ENCODE measurements at places on chromosomes 4 and X.

DNA sequence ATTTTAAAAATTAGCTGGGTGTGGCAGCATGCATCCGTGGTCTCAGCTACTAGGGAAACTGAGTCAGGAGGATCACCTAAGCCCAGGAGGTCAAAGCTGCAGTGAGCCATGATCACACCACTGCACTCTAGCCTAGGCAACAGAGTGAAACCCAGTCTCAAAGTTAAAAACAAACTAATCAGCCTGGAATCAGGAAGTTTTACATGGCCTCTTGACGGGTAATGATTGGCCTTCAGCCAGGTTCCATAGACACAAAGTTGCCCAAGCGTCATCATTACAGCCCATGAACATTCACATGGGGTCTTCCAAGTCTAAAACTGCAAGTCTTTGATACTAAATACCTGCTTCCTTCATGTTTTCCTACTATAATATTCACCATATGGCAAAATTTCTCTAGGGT, 10.0 kb upstream of the RGN start:
- no peak for DNase-seq

GRCh38 chr4:138999666-139000065, 15.9 kb upstream of the NOCT start:
- DNase-seq, result no peak

DNA sequence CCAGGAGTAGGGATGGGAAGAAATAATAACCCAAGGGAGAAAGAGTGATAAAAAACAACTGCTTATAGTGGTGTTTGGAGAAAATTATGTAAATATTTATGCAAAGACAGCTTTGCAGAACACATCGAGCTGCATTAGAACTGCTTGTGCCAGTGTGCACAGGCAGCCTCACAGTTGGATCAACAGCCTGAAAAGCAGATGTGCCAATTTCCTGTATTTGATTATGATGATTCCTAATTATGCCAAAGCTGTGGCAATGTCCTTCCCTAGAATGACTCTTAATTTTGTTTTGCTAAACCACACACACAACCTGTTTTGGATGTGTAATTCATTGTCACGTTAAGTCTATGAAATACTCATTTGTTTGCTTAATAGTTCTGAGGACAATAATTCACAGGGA, 30.6 kb upstream of the ANTXR2 start:
- DNase-seq, result no peak

DNA sequence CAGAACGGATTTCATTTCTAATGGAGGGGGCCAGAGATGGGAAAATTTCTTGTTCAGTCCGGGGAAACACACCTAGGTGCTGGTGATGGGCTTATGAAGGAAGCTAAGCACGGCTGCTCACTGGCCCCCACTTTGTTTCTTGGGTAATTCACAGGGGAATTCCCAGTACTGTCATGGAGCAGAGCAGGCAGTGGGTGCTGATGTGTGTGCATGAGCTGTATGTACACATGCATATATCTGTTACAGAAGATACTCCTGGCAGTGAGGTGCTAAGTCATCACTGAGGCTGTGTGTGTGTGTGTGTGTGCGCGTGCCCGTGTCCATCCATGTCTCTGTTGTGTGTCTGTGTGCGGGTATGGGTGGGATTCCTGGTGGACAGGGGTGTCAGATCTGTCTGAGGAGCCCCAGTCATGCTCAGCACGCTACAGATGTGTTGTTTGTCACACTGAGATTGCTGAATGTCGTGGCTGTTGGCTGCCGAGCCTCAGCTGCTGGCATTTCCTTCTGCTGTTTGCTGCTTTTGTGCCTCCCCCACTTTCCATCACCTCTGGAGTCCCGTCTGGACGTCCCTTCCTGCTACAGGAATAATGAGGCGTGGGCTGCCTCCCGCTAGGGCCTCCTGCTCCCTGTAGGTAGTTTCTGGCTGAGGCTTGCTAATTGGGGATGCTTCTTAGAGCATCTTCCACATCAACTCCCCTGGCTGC, 53.3 kb downstream of the JADE1 start:
- DNase-seq, result no peak

GRCh38 chrX:69197690-69198089, 32.4 kb upstream of the PJA1 start:
- DNase-seq, result no peak

- DNase-seq, result no peak
Observed at GRCh38 chr4:20026456-20026855, 225.2 kb upstream of the SLIT2 start.

DNA sequence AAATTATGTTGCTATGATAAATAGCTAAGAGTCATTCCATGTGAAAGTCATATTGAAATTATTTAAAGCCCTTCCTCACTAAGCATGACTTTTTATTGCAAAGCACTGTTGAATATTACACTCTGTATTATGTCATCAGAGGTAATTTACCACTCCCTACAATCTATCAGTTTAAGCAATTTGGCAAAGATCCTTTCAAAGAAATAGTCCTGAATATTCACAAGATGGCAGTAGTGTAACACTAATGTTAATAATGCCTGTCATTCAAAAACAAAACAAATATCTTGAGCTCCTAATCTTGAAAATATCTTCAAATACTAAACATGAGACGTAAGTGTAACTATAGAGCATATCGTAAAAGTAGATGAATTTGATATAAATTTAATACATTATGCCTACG, 208.6 kb upstream of the TECRL start:
- no peak for DNase-seq

DNA sequence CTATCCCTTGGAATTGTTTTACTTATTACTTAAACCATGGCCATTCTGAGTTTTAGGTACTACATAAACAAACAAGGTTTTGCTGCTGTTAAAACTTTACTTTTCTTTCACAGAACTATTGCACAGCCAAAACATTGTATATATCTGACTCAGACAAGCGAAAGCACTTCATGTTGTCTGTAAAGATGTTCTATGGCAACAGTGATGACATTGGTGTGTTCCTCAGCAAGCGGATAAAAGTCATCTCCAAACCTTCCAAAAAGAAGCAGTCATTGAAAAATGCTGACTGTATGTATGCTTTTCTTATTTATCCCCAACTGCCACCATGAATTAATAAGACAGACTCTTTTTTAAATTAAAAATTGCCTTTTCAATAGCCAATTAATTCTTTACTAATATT, 69.8 kb downstream of the CCKAR start:
- DNase-seq, result no peak

GRCh38 chrX:150547375-150548115, 20.9 kb upstream of the MTM1 start:
- DNase-seq, result no peak

DNA sequence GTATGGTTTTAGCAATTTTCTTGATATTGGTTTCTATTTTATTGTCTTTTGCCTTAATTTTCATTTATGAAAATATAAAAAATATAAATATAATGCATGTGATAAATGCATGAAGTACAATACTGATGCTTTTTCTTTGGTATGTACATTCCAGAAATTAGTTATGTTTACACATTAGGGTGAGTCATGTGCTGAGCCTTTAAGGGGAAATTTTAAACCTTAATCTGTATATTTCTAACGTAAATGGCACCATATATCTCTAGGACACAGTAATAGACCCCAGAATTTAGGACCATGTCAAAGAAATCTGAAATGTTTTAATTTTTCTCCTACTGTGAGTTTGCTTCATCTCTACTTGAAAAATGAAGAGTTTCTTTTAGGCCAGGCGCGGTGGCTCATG, 117.8 kb upstream of the SPRY1 start:
- DNase-seq, result no peak

DNA sequence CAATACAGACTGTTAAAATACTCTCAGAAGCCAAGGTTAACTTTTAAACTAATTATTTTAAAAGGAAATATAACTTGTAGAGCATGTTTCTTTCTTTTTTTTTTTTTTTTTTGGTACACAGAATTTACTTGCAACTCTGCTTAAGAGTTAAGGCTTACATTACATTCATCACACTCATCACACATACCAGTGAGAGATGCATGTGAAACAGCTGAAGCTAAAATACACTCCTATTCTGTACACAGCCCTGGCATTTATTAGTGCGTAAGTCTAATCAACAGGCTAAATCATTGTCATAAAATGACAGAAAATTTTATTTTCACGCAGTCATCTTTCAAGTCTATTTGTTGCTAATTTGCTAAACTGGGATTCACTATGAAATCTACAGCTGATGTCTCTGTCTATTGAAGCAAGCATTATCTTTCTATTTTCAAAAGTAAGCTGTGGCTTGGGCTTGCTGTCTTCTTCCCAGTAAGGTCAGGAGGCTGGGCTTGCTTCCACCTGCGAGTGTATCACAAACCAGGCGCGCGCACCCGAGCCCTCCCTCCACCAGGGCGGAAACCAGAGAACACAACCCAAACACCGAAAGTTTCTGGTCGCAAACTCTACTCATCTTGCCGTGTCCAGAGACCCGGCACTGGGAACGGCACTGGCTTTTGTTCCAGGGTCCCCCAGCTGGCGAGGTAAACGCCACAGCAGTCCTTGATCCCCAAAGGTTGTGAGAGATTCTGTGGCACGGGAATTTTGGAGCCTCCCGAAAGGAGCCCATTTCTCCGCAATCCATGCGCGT, 3.9 kb downstream of the MAML3 start:
- peak; percentile 19 for DNase-seq

- no peak for DNase-seq
Observed at GRCh38 chr4:178026999-178027398, 584.8 kb upstream of the AGA start.

- DNase-seq, result no peak
Observed at GRCh38 chr4:25113915-25114904, 46.0 kb downstream of the SEPSECS start.

- DNase-seq, result no peak
Observed at GRCh38 chr4:129371926-129372325, 276.0 kb downstream of the C4orf33 start.

DNA sequence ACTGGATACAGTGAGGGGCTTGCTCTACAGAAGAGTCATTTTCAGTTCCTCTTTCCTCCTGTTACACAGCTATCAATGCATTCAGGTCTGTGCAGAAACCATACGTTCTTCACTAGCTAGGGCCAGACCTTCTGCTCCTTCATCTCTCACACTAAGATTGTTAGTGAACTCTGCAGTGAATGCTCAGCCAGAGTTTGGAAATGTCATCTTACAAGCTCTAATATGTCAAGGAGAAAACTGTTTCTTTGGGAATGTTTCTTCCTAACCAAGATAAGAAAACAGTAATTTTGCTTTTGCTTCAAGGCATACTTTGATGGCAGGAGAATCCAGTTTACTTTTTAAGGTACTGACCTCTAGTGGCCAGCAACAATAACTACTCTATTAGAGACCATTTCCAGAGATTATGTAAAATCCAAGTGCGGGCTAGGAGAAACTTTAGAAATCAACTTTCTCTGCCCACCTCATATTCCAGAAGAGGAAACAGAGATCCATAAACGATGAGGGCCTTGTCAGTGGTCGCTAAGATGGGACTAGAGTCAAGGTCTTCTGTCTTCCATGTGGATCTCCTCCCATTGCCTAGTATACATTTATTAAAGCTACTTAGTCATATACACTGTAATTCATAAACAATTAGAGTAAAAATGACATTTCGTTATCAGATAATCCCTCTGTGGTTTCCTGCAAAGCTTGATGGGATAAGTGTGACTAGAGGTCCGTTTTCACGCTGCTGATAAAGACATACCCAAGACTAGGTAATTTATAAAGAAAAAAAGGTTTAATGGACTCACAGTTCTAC, 12.1 kb upstream of the CC2D2A start:
- DNase-seq, result no peak

DNA sequence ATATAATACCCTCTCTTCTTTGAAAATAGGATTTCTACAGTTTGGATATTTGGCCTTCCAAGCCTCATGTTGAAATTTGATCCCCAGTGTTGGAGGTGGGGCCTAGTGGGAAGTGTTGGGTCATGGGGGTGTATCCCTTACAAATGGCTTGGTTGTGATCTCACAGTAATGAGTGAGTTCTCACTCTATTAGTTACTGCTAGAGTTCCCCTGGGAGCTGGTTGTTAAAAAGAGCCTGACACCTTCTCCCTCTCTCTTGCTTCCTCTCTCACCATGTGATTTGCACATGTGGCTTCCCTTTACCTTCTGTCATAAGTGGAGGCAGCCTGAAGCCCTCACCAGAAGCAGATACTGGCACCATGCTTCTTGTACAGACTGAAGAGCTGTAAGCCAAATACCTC, 73.9 kb downstream of the HDAC8 start:
- DNase-seq, result no peak

DNA sequence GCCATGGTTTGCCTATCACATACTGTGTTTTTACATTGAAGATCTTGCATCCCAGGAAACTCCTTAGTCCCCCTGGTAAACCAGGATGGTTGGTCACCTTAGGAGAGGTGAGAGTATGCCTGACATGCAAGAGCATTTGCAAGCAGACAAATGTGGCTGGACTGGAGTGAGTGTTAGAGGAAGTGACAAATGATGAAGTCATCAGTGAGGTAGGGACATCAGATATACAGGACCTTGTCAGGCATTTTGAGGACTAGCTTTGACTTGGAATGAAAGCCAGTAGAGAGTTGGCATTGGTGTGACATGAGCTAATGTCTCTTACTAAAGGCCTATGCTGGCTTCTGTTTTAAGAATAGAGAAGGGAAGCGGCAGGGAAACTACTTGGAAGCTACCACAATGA, 124.9 kb downstream of the FRMPD4 start:
- no peak for DNase-seq

GRCh38 chr4:22202246-22202974, 253.8 kb upstream of the KCNIP4 start:
- no peak for DNase-seq

DNA sequence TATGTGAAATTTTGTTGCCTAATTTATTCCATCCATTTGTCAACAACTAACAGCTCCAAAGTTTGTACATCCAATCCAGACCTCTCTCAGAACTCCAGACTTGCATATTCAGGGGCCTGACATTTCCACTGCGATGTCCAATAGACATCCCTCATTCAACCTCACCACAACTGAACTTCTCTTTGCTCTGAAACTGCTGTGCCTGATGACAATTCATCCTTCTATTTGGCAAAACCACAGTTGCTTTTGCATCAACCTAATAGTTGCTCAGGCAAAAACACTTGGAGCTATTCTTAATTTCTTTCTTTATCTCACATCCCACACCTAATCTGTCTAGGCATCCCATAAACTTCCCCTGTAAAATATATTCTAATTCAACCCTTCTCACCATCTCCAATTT, 56.5 kb downstream of the ANTXR2 start:
- DNase-seq, result no peak

DNA sequence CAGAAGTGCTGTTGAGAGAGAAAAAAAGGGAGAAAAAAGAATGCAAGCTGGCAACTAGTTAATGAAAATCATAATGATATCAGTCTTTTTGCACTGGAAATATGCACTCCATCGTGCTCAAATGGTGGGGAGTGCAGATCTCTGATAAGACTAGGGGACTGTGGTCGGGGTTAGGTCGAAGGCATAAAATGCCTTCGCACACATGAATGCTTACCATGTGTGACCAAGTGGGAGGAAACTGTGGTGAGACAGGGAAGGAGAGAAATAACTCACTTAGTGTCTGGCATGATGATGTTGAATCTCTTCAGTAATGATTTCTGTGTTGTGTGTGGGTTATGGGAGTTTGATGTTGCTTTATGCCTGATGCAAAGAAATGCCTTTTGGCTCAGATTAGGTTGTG, 358.9 kb downstream of the FBXO8 start:
- no peak for DNase-seq

- no peak for DNase-seq
Observed at GRCh38 chr4:70365479-70365878, 4.9 kb downstream of the SMR3A start.

- DNase-seq, result no peak
Observed at GRCh38 chrX:150454508-150455214, 91.5 kb downstream of the MAMLD1 start.

All from stimulated activated CD8-positive, alpha-beta memory T cell treated with anti-CD3 and anti-CD28 coated beads, Interleukin-2, amount 100 ng/mL, for 1 hour (primary cell).